ENCODE measurements at places on chromosomes 16 and 17.

DNA sequence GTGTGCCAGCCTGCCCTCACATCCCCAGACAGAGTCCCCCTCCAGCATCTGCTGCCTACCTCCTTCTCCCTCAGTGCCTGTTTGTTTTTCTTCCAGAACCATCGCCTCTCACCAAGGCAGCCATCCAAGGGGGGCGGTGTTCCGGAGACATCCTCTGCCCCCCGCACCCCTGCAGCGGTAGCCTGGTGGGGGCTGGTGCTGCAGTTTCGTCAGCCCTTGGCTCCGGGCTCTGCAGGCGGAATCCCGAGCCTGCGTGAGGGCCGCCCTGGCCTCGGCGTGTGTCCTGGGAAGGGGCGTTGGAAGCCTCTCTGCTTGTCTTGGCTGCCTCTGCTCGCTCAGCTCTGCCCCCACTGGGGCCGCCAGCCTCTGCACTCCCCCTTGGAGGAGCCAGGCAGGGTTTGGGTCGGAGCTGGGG, 126.0 kb upstream of the CIBAR2 start:
- peak; percentile 86 for DNase-seq

- DNase-seq: peak; percentile 87
Measured at GRCh38 chr17:78000341-78000740, 41.8 kb downstream of the TNRC6C start.

DNA sequence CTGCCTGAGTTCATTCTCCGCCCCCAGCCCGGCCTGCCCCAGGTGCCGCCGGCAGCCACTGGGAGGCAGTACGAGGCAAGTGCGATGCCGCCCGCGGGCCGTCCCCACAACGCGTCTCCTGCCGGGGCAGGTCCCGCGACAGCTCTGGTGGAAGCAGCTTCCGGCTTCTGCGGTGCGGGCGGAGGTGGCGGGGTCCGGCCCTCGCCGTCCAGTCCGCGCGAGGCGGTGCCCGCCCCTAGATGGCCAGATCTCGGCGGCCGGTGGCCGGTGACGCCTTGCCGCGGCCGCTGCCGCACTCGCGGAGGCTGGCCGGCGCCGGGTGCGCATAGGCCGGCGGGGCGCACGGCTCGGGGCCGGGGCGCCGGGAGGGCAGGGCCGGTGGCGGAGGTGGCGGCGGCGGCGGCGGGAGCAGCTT, 1.8 kb downstream of the GJD3 start:
- DNase-seq: peak; percentile 81

DNA sequence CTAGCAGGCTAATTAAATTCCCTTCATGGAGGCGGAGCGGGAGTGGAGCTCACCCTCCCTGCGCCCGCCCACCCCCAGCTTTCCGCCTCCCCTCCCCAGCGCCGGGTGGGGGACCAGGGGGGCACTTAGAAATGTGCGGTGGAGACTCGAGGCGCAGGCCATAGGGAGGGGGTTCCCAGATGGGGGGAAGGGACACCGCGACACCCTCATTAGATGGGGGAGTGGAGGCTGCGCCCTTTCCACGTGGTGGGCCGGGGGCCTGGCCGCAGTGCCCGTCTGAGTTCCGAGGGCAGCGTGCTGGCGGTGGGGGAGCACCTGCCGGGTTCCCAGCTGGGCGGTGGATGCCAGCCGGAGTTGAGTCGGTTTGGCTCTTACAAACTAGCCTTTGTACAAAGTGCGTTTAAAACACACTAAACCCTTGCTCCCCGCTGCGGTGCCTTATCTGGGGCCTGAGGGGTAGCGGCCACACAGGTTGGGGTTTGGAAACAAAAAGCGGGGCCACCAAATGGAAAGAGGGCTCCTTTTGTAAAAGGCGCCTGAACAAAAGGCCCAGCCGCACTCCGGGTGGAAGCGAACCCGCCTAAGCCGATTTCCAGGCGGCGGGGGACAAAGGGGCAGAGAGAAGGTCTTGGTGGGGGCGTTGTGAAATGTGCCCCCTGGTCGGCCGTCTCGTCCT, 1.4 kb downstream of the GSE1 start:
- DNase-seq: no peak

GRCh38 chr17:82605939-82606600, 42.2 kb downstream of the WDR45B start:
- DNase-seq: no peak

GRCh38 chr17:41340934-41341861, 9.4 kb downstream of the KRT33A start:
- DNase-seq: no peak

GRCh38 chr17:61503961-61504360, 51.7 kb downstream of the TBX4 start:
- DNase-seq: peak; percentile 37

- DNase-seq: no peak
Measured at GRCh38 chr17:64328859-64329531, 61.7 kb downstream of the PECAM1 start.

DNA sequence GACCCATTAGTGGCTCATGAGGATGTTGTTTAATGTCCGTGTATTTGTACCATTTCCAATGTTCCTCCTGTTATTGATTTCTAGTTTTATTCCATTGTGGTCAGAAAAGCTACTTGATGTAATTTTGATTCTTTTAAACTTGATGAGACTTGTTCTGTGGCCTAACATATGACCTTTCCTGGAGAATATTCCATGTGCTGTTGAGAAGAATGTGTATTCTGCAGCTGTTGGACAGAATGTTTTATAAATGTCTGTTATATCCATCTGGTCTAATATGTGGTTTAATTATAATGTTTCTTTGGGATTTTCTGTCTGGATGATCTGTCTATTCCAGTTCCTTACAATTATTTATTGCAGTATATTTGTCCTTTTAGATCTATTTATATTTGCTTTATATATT, 2.9 kb upstream of the ABCA10 start:
- no peak for DNase-seq

DNA sequence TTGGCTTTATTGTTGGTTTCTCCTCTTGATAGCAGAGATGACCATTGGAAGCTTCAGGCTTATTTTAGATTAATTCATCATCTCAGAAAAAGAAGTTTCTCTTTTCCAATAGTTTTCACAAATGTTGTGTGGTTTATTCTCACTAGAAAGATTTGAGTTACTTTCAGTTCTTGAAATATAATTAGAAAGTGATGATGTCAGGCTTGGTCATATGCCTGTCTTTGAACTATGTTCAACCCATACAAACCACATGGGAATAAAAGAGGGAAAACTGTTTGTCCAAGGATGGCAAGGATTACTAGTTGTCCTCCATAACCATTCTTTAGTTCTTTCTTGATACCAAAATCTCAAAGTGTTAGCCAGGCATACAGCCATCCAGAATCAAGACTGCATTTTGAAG, 3.7 kb upstream of the HS3ST2 start:
- no peak for DNase-seq
